Glomerular endothelial cell (primary cell): ENCODE measurements at places on chromosomes 13 and 19.

- no peak for DNase-seq
Observed at GRCh38 chr19:28577233-28577632, 635.7 kb downstream of the UQCRFS1 start.

DNA sequence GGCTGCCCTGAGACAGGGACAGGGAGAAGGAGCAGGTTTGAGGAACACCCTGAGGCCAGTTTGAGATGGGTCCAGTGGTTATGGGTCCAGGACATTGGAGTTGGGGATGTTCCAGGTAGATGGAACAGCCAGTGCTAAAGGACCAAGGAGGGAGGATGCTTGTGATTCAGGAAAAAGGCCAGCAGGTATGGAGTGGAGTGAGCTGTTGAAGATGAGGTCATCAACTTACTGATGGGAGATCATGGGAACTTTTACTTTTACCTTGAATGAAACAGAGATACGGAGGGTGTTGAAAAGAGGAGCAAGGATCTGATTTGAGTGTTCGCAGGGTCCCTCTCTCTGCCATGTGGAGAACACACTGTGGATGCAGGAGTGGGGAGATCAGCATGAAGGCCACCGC lies 25.5 kb downstream of the SPTBN4 start:
- no peak for DNase-seq

DNA sequence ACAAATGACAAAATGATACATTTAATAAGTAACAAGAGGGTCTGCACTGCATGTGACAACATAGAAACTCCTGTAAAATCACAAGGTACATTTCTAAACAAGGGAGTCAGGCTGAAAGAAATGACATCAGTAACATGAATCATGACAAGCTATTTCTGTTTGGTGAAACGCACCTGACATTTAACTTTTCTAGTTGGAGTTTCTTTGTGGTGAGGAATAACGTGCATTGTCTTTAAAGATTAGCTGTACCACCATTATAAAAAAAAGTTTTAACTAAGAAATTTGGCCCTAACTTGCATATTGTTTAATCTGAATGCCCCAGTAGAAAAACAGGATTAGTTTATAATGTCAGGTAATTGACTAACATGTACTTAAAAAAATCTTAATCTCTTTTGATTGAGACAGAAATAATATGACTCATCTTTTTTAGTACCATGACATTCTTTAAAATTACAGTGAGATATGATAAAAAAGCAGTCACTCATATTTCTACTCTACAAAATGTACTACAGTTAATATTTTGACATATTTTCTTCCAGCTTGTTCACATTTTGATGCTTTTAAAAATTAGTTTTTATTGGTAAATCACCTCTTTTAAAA lies 418.2 kb downstream of the KLF12 start:
- no peak for DNase-seq

GRCh38 chr19:16585808-16586476 lies 13.7 kb upstream of the SLC35E1 start:
- no peak for DNase-seq
